Left renal cortex interstitium (tissue), 4 donors: ENCODE measurements at places on chromosomes 1 and 21. TPM values are rescaled to one million over a fixed set of nuclear protein-coding genes. Genes with fewer than 3 reads are reported as not detected.

Gene DENND2C
- polyA plus RNA-seq, result 5.1 TPM

Gene PTGER3
- polyA plus RNA-seq, result 60.0 TPM

Gene KRTAP22-2
- not detected for polyA plus RNA-seq

Gene PTPN7
- 0.95 TPM for polyA plus RNA-seq

Gene SELL
- 2.8 TPM for polyA plus RNA-seq

Gene HSD3B1
- polyA plus RNA-seq, result 0.36 TPM

Gene RAP1GAP
- 24.3 TPM for polyA plus RNA-seq

Gene ADAMTS4
- polyA plus RNA-seq, result 1.3 TPM

Gene TPR
- polyA plus RNA-seq, result 120 TPM

Gene CR1L
- polyA plus RNA-seq, result 0.32 TPM

Gene EIF3I
- 147 TPM for polyA plus RNA-seq

Gene LEFTY1
- polyA plus RNA-seq, result 9.3 TPM

Gene PLA2G4A
- 8.5 TPM for polyA plus RNA-seq

Gene ABCA4
- polyA plus RNA-seq, result 4.7 TPM

DNA sequence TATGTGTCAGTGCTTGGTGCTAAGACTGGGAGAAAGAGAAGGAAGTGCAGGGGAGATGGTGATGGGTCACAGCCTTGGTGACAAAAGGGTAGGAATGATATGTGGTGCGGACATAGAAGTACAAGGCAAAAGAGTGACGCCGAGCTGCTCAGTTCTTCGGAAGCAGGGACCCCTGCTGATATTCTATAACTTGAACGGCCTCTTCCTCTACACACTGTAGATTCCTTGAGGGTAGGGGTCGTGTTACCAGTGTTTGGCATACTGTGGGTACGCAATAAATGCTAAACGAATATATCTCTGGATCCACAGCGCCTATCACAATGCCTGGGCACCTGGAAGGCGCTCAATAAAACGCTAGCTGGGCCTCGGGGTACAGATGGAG, 488 bp downstream of the DBT start:
- DNase-seq, result no peak

DNA sequence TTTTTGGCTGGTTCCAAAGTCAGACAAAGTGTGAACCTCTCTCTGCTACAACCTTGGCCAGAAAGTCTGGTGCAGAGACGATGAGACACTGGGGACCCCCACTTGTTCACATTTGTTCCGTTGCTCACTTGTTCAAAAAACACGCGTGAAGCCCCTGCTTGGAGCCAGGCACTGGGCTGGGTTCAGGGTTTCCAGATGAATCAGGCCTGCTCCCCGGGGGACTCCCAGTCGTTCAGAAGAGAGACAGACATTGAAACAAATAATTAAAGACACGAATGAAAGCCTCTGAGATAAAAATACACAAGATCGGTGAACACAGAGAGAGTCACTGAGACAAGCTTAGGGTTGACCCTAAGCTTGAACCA, 101.5 kb upstream of the RUNX3 start:
- DNase-seq, result no peak

DNA sequence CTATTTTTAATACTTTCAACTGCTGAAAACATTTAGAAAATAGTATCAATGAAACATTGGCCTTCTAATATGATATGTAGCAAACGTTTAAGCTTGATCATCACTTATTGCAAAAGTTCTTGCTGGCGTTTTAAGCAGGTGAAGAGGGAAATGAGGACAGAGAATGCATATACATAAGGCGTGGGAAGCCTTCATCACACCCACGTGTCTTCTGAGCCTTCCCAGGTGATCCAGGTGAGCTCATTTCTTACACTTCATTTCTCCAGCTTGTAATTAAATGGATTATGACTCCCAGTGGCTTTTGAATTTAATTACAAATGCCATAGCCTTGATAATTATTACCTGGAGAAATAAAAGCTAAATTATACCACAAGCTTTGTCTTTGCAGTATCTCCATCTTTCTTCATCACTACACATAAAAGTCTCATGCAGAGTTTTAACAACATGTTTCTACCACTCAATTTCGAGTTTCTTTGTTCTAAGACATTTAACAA, 1973.8 kb downstream of the MRPL39 start:
- no peak for DNase-seq

DNA sequence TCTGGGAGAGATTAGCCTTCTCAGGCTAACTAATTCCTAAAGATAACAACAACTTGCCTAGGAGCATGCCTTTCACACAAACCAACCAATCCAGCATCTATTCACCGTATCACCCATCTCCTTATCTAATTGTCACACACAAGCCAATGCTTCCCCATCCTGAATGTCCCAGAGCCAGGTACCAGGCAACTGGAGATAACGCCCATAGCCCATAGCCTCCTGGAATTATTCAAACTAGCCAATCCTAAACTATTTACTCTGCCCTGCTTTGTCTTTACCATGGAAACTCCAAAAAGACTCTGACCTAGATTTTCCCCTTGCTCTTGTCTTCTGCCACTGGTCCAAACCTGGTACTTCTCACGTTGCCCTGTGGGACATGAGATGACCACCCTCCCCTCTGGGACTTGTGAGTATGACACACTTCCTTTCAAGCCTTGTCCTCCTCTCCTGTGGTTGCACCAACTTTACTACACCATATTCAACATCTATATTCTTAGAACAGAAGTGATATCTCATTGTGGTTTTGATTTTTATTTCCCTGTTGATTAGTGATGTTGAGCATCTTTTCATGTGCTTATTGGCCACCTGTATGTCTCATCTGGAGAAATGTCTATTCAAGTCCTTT, 8.8 kb upstream of the ATG4C start:
- DNase-seq, result no peak

DNA sequence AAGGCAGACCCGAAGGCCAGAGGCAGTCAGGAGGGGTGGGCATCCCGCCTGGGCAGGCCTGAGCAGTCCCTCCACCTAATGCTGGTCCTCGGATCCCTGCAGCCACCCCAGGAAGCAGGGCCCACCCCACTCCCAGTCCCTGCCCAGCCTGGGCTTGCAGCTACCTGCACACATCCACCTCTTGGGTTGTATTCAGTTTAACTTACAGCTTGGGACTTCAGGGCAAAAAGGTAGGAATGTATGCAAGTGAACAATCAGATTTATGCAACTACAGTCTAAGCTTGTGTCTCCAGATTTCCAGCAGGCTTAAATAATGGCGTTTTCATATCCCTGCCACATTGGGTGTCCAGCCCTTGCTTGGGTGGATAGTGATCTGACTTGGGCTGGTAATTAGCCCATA, 17.4 kb downstream of the LDLRAP1 start:
- no peak for DNase-seq

- no peak for DNase-seq
Measured at GRCh38 chr21:39713905-39714304, 31.1 kb upstream of the IGSF5 start.

DNA sequence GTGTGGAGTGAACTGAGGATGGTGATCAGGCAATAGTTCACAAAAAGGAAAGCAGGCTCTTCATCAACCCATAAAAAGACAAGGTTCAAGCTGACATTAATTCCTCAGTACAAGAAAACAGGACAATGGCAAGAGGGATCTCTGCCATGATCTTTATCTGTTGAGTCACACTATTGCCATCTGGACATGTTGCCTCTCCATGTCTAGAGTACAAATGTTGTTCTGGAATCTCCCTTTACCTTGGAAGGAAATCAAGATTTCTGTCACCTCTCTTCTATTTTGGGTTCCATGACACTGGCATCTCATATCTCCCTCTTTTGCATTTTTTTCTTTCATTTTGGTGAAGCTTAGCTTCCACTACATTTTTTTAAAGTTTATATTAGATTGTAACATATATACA, 329.1 kb downstream of the USP25 start:
- DNase-seq, result no peak

DNA sequence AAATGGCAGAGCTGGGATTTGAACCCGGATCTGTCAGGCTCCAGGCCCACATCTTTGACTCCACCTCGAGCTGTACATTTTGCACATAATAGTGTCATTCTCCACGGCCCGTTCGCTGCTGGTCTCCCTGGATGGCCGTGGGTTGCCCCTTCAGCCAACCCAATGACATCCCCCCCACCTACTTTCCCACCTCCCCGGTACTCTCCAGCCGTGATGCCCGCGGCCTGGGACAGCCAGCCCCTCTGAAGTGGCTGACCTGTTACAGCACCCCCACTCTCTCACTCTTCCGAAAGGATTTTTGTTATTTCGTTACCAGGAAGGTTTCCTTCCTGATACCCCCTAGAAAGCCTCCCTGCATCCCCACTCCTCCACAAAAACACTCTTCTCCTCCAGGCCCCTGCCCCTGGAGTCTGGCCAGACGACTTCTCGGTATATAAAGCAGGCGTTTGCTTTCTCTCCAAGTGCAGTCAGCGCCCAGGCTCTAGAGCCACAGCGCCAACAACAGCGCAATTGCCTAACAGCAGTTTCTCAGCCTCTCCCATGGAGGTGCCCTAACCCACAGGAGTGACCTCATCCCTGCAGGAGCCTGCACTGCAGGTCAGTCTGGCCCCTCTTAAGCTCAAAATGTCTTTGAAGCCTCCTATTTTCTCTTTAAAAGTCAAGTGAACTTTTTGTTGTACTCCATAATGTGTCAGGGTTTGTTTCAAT, 14.5 kb upstream of the GJB5 start:
- DNase-seq, result no peak

- no peak for DNase-seq
Measured at GRCh38 chr1:225441314-225442122, 13.7 kb upstream of the LBR start.

DNA sequence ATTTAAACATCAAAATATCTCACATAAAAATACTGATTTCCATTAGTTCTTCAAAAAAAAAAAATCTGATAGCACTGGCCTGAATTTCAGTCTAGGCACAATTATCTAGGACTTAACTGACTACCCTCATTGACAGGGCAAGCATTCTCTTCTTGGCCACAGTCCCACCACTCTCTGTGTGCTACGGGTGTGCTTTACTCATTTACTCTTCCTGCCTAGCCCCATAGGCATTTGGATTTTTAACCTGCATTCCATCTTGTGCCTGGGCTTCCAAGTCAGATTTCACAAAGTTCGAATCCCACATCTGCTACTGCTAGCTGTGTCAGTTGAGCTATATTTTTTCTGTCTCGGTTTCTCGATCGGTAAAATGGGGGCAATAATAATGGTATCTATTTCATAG, 38.0 kb downstream of the PTPN14 start:
- no peak for DNase-seq

GRCh38 chr1:234386122-234386521, 12.9 kb downstream of the COA6 start:
- no peak for DNase-seq

GRCh38 chr1:34330061-34330460, 153.4 kb downstream of the C1orf94 start:
- no peak for DNase-seq

GRCh38 chr1:232629250-232630046, 485 bp downstream of the SIPA1L2 start:
- no peak for DNase-seq

DNA sequence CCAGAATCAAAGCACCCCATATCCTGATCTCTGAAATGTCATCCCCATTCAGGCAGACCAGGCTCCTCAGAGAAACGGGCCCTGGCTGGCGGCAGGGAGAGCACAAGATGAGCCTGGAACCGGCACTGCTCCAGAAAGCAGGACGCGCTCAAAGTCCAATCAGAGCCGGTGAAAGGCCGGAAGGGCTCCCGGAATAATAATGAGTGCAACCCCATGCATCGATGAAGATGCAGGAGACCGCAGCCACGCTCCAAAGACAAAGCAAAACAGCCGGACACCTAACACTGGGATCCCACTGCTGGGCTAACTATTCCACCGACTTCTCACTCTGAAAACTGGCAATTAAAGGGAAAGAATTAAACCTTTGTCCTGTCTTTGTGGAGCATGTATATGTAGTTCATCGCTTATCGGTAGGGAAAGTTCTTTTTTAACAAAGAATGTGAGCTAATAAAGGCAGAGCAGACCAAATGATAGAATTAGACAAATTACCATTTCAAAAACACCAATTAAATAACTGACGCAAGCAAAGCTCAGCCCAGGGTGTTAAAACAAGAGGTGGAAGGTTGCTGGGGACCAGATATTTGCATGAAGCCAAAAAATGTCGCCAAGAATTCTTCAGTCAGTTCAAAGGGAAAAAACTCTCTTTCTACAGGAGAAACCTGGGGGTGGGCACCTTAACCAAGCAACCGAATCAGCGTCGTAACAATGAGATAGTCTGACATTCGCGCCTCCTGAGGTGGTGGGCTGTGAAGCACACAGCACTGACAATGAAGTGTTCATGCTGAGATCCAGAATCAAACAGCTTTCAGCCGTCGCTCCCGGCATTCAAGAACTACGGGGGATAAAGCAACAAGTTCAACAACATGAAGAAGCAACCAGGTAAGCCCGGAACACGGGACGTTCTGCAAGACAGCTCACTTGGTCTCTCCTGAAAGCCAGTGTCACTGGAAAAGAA, 95.2 kb downstream of the NPHP4 start:
- DNase-seq, result no peak

DNA sequence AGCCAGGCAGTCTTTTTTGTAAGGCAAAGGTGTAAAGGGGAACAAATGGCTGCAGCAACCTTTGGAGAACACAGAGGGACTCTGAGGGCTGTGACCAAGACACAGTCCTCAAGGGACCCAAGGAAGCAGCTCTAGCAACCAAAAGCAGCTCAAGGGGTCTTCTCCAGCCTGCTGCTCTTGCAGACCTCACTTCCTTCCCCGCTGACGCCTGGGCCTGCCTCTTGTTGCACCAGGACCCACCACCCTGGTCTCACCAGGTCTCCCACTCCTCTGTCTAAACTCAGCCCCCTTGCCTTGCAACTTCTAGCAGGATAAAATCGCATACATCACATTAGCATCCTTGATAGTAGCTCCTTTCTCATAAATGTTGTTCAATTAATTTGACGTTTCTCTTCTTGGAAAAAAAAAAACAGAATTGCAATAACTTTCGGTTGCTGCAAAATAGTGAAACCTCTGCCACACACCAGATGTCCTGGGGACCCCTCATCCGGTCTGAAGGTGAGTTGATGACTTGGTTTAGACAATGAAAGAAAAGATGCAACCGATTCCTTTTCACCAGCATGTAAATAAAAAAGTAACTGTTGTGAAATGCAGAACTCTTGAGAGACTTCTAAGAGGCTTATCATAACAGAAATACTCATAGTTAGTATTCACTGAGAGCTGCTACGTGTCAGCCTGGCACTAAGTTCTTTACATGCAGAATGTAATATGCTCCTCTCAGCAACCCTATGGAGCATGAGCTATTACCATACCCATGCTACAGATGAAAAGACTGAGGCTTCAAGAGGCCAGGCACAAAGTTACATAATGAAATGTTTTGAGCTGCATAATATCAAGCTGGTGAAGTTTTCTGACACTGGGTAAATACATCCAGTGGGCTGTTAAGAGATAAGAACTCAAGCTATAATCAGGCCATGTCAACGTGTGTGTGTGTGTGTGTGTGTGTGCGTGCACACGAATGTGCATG, 58.5 kb downstream of the UMODL1 start:
- DNase-seq, result no peak
